ENCODE measurements at places on chromosomes 2 and 18.

DNA sequence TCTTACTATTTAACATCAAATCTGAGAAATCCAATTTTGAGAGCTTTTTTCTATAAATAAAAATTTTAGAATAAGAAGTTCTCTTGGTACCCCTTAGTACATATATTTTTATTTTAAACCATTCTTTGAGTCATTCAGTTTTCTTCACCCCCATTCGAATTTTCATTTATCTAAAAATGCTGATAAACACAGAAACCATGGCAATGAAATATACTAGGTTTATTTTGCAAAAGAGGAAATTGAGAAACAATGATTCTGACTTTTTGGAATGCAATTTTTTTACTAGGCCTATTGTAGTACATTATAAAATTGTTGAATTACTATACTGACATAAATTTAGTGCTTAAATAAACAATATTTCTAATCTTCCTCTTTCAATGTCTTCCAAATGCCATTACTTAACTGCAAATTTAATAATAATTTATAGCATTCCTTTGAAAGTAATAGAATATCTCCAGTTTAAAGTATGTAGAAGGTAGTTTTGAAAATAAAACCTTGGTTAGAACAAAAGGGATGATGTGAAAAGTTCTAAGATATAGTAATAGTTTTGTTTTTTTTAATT is 46.3 kb downstream of the TANK start:
- no peak for DNase-seq

DNA sequence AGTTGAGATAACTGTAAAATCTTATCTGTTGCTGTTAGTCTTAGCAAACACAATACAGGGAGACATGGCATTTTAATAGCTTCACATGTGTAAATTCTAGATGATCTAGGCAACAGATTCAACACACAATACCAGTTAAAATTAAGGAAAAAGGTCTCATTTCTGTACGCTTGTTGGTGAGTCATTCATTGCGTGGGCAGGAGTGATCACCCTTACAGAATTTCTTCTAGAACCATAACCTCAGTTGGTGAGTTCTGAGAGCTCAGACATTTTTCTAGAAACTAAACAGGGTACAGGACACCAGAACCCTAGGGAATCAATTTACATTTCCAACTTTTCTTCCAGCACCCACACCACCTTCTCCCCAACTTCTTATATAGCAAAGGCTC is 81.9 kb downstream of the SLC8A1 start:
- DNase-seq, result no peak

GRCh38 chr2:148237911-148238310 is 217.0 kb downstream of the MBD5 start:
- DNase-seq, result no peak

DNA sequence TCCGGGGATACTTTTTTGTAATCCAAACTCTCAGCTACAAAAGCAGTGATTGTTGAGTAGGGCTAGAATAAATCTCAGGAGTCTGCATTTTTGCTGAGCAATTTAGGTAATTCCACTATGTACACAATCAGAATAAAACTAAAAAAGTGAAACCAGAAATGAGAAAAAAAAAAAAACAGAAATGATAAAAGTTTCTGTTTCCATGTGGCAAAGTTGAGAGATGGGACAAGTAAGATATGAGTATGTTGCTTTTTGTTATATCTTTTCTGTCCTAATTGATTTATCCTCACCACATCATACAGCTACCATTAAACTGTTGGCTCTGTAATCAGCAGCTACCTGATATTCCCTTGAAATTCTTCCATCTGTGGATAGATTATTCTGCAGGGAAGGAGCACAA is 92.7 kb downstream of the VWC2L start:
- DNase-seq, result no peak

GRCh38 chr2:40129725-40130124 is 322.2 kb downstream of the SLC8A1 start:
- DNase-seq, result no peak

- no peak for DNase-seq
Measured at GRCh38 chr2:80255918-80256781, 48.4 kb downstream of the LRRTM1 start.

- DNase-seq, result no peak
Measured at GRCh38 chr2:60628026-60628425, 74.6 kb upstream of the BCL11A start.

DNA sequence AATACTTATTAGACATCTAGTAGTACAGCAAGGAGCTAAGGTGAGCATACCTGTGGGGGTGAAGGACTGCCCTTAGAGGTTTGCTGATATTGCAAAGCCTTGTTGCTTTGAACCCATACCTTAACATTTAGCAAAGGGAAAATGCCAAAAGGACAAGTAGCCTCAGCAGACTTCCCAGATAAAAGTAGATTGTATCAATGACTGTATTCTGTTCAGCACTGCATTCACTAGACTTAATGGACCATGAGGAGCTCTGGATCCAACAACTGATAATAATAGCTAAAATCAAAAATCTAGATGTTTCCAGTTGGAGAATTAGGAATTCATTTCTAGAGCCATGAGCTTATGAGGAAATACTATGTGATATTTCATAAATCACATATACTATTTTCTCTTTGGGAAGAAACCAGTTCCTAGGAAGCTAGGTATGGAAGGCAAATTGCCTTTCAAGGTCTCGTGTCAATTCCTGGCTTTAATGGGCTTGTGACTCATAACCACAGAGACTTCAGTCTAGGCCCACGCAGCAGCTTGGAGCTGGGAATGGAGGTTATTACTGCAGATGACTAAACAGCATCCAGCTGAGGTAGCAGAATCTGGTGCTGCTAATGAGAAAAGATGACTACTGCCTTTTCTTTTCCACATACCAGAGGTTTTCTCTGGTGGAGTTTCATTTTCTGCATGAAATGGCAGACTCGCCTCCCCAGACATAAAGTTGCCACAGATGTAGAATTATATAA is 191.2 kb upstream of the NABP1 start:
- no peak for DNase-seq

DNA sequence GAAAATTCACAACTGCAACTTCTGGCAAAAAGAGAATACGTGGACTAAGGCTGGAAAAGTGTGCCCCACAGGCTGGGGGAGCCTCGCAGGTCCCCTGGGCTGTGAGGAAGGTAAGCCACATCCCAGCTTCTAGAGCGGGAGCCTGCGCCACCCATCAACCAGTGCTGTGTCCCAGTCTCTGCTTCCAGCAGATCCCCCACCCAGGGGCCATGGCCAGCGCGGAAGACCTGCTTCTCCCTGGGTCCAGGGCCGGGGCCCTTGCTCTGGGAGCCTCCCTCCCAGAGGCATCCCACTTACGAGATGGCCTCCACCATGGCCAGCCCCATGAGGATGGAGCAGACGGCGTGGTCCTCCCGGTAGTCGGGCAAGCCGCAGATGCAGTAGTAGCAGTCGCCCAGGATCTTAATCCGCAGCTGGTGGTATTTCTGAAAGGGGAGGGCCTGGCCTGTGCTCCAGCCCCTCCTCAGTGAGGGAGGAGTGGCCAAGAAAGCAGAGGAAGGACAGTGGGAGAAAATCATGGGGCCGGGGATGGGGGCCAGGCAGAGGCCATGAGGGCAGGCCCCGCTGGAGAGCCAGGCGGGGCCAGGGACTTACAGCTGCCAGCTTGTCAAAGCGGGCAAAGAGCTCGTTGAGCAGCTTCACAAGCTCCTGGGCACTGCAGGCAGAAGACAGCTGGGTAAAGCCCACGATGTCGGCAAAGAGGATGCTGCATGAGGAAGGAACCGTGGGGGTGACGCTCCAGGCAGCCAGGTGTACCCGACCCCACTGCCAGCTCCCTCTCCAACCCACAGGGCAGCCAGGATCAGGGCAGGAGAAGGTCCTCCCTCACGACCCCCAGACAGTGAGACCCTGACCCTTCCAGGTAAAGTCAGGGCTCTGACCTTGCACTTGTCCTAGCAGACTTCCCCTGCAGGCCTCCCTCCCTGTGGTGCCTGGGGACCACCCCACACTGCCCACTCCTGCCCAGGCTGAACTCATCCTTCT is 48.0 kb downstream of the CENPO start:
- DNase-seq, result no peak

DNA sequence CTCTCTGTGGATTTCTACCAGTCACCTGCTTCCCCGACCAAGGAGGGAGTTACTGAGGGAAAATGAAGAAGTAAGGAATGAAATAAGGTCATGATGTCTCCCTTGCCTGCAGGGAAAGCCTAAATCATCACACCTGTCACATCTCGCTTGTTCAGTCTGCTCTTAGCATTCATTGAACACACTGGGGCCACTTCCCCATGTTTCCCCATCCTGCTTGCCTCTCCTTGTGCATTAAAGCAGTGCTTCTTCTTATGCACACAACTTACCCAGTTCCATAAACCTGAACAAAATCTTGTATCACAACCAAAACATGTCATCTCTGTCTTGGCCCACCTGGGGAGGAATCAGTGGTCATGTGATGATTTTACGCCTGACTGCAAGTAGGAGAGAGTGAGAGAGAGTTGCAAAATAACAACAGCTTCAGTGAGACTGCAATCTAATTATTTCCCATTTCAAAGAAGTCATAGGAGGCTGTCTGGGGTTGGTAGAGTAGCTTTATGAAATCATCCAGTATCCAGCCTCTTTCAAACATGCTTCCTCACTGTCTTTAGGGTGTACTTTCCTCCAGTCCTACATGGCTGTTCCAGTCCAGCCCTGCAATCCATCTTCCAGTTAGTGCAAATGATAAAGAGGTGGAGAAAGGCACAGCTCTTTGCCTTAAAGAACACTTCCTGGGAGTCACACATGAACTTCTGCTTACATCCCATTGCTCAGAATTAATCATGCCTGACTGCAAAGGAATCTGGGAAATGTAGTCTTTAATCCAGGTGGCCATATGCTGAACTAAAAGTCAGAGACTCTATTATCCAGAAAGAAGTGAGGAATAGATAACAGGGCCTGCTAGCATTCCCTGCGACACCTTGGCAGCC is 220.1 kb downstream of the HAUS1 start:
- no peak for DNase-seq

- no peak for DNase-seq
Measured at GRCh38 chr2:55871637-55872036, 51.9 kb downstream of the EFEMP1 start.

- DNase-seq, result no peak
Measured at GRCh38 chr18:50877545-50878265, 1.2 kb upstream of the ME2 start.

DNA sequence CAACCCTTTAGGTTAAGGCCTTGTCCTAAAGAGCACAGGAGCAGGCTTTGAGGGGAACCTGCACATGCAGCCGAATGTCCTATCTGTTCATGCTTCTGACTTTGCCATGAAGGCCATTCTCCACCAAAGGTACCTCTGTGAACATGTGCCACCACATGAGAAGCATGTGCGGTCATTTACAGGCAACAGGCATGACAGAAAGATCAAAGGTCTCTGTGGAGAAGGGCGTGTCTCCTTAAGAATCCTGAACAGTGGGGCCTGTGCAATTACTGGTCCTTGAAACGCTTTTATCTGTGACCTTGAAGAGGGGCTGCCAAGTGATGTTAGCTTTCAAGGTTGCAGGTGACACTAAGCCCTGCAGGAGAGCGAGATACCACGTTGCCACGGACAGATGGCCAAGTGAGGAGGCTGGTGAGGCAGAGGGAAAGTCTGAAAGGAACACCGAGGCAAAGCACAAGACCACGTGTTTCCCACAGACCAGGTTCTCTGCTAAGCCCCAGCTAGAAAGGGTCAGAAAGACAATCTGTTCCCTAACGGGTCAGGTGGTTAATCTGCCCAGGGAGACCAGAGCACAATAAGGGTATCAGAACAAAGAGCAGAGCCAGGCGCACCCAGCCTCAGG is 19.5 kb upstream of the POMC start:
- no peak for DNase-seq

GRCh38 chr2:20001361-20001863 is 11.1 kb downstream of the MATN3 start:
- DNase-seq, result no peak

DNA sequence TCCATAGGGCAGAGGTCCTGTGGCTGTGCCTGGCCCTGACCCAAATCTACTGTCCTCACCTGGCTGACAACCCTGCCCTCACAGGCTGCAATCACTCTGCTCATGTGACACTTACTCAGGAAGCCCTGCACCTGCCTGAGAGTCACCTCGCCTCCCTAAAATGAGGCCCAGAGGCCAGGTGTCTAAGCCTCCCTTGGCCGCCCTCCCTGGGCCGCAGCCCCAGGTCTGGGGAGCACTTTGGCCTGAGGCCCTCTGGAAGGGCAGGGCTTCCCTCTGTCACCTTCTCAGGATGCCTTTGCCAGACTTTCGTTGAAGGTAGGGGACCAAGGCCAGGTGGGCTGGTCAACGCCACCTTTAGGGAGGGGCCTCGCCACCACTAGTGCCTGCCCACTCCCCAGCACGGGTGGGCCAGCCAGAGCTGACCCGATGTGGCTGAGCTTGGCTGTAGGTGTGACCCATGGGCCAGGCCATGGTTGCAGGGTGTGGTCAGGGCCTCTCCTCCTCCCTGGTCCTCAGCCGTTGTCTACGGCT is 6.1 kb upstream of the GPC1 start:
- no peak for DNase-seq

GRCh38 chr2:29549069-29549380 is 372.4 kb downstream of the ALK start:
- DNase-seq, result no peak

DNA sequence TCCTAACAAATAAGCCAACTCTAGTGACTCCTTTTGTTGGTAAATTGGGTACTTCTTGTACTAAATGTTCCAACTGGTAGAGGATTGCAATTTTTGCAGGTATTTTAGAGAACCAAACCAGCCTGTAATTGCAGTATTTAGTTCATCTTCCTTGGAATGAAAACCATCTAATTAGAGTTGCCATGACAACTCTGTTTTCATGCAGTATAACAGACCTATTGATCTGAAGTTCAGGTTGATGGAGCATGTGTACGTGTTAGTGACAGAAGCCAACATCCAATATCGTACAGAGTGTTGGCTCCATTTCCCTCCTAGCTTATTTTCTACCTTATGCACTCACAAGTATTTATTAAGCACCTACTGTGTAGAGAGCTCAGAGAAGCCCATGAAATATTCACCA is 176.3 kb upstream of the FOSL2 start:
- no peak for DNase-seq

DNA sequence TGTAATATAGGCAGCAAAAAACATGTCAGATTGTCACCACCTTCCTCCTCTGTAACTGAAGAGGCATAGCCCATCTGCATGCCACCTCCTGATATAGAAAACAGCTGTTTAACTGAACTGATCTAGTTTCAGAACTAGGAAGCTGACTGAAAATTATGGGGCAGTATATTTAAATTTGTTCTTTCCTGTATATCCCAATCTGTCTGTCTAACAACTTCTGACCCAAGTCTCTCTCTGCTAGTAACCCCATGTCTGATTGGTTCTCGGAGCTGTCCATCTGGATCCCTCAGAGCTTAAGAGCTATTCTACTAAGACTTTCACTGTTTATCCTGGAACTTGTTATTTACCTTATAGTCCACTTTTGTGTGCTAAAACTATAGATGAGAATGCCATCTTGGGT is 68.2 kb upstream of the SLC35G4 start:
- DNase-seq, result no peak

GRCh38 chr2:62478093-62478580 is 27.9 kb downstream of the TMEM17 start:
- no peak for DNase-seq

DNA sequence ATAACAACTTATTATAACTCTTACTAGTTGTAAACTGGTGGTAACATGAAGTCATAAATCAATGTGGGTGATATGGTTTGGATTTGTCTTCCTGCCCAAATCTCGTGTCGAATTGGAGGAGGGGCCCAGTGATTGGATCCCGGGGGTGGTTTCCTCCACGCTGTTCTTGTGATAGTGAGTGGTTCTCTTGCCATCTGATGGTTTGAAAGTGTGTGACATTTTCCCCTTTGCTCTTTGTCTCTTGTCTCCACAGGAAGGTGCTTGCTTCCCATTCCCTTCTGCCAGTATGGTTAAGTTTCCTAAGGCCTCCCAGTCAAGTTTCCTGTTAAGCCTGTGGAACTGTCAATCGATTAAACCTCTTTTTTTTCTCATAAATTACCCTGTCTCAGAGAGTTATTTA is 321.6 kb downstream of the DSEL start:
- DNase-seq, result no peak

All from stimulated activated CD8-positive, alpha-beta memory T cell treated with anti-CD3 and anti-CD28 coated beads, Interleukin-7, amount 100 ng/mL, for 48 hours (primary cell).